ENCODE measurements at places on chromosomes 1 and 21.

DNA sequence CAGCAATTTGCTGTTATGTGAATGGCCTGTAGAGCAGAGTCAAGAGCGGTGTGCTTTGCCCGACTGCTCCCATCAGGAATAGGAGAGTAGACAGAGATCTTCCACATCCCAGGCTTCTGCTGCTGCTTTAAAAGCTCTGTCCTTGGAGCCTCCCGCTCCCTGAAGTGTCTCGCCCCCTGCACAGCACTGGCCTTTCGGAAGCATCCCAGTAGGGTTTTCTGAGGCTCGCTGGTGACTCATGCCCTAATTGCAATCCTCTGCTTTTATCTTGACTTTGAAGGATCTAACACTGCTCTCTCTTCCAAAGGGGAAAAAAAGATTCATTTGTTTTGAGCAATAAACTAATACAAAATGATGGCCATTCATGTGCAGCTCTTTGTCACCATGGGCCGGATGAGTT is 13.3 kb upstream of the CD101 start:
- no peak for DNase-seq

- DNase-seq, result no peak
Observed at GRCh38 chr1:246091477-246091876, 415.6 kb downstream of the SMYD3 start.

GRCh38 chr1:78797108-78797781 is 147.6 kb downstream of the IFI44 start:
- no peak for DNase-seq

DNA sequence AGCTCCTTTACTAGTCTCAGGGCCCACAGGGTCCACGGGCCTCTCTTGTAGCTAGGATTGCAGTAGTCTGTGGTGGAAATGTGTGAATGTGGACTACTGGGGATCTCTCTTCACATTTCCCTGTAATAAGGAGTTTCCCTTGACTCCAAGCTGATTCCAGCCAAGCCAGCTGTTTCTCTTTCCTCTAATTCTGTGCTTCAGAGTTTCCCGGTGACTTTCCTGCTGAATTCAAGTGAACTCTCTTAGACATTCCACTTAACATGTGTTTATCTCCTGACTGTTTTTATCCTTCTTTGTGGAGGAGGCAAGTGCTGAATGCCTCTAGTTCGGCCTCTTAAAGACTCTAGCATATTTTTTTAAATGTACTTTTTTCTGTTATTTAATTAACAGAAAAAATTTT is 354.0 kb upstream of the RGS18 start:
- no peak for DNase-seq

DNA sequence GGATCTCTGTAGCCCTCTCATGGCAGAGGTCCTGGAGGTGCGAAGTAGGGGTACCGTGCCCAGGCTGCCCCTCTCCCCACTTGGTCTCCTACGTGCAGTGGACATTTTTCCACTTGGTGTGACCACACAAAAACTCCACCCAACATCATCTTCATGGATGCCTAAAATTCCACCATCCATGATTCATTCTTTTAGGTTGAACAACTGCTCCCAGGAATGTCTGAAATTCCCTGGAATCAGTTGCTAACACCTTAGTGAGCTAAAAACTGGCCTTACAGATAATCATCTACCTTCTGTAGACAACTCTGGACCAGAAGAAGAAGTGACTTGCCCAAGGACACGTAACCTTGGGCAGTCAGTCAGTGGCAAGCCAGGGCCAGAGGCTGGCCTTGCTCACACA is 32.1 kb upstream of the CLIC4 start:
- no peak for DNase-seq

GRCh38 chr21:26840912-26841311 is 4.3 kb downstream of the ADAMTS1 start:
- no peak for DNase-seq

- DNase-seq, result peak; percentile 47
Observed at GRCh38 chr1:221016751-221017150, 137.5 kb downstream of the HLX start.

GRCh38 chr21:29418813-29419212 is 120.1 kb downstream of the BACH1 start:
- DNase-seq, result peak; percentile 13

- DNase-seq, result no peak
Observed at GRCh38 chr1:97806996-97807520, 113.8 kb downstream of the DPYD start.

DNA sequence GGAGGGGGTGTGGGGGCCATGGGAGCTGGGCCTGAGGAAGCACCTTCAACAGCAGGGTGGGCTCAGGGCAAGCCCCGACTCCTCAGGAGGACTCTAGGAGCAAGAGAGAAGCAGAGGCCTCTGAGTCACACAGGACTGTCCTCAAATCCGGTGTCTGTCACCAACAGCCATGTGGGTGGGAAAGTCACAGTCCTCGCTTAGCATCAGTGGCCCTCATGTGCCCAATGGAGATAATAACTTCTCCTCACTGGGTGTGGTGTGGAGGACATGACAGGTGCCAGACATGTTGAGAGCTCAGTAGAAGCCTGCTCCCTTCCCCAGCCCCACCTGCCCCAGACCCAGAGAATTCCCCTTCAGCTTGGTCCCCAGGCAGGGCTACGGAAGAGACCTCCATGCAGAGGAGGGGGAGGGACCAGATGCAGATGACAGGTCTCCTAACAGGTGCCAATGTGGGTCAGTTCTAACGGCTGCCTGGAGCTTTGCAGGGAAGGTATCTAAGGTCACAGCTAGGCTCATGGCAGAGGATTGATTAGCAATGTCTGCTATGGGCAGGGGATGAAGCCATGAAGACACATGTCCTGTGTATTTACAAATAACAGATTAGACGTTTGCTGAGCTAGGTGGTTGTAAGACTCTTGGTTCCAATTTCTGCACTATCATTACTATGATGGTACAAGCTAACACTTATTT is 30.2 kb downstream of the TTC39A start:
- no peak for DNase-seq

- DNase-seq, result no peak
Observed at GRCh38 chr1:108190686-108191416, 9.3 kb downstream of the SLC25A24 start.

DNA sequence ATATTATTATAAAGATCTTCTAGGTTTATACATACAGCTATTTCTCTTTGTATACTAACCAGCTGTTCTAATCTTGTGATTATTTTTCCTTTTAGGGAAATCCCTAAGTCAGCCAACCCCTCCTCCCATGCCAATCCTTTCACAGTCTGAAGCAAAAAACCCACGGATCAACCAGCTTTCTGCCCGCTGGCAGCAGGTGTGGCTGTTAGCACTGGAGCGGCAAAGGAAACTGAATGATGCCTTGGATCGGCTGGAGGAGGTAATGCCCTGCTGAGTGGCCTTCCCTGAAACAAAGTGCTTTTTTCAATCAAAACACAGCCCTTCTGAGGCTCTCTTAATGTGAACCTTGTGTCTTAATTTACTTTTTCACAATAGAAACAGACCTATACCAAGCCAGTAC is 32.4 kb upstream of the BMP8A start:
- no peak for DNase-seq

GRCh38 chr1:100557606-100557953 is 19.6 kb downstream of the GPR88 start:
- DNase-seq, result no peak

DNA sequence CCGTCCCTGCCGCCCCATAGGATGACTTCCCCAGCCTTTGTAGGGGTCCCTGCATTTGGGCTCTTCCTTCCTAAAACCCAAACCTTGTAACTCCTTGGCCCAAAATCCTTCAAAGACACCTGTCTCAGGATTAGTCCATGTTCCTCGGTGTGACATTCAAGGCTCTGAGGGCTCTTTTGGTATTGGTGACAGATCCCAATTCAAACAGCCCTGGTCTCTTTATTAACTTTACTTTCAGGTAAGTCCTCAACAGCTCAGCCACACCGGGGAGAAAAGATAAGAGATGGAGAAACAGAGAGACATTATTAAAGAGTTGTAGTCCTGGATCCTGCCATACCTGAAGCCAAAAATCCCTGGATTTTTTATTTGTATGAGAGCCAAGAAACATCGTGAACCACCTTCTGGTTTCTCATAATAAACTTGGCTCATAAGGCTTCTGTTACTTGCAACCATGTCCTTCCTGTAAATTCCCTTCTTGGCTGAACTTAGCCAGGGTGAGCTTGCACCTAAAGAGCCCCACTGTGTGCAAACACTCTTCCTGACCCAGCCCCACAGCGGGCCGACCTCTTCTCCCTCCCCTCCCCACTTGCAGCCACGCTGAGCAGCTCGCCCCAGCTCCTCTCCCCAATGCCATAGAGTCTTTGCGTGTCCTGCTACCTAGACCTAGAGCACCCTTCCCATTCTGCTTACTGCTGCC is 7.9 kb upstream of the MATN1 start:
- DNase-seq, result no peak

- no peak for DNase-seq
Observed at GRCh38 chr1:229952670-229953520, 114.1 kb upstream of the GALNT2 start.

DNA sequence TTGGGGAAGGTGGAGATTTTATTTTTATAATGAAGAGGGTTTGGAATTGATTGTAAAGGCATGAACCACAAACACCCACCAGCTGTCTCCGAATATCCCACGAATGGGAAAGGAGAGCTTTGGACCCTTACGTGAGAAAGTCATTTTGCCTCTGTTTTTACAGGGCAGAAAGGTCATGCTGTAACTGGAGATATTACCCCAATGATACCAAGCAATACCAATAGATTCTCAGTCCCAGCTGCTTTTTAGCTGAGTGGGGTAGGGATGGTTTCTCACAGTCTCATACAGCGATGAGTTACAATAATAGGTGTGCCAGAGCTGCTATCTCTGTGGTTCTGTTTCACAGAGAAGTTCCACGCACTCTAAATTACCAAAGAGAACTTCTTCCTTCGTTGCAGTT is 8.8 kb upstream of the F3 start:
- DNase-seq, result no peak

- DNase-seq, result no peak
Observed at GRCh38 chr1:64486193-64486592, 16.3 kb downstream of the CACHD1 start.

DNA sequence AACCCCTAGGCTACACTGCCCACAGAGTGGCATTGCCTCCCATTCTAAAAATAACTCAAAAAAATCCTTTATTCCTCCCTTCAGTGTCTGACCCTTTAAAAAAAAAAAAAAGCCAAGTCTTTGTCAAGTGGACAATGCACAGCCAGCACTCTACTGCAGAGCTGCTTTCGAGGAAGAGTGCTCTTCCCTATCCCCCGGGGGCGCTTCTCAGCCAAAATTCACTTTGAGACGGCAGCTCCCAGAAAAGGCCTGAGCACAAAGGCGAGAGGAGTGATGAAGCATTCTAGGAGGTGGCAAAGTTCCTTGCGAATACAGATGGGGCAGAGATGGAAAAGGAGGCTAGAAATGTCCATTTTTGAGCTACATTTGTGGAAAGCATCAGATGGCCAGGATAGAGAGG is 23.3 kb downstream of the EPHA10 start:
- no peak for DNase-seq

- no peak for DNase-seq
Observed at GRCh38 chr1:67752306-67752705, 67.3 kb downstream of the GADD45A start.

DNA sequence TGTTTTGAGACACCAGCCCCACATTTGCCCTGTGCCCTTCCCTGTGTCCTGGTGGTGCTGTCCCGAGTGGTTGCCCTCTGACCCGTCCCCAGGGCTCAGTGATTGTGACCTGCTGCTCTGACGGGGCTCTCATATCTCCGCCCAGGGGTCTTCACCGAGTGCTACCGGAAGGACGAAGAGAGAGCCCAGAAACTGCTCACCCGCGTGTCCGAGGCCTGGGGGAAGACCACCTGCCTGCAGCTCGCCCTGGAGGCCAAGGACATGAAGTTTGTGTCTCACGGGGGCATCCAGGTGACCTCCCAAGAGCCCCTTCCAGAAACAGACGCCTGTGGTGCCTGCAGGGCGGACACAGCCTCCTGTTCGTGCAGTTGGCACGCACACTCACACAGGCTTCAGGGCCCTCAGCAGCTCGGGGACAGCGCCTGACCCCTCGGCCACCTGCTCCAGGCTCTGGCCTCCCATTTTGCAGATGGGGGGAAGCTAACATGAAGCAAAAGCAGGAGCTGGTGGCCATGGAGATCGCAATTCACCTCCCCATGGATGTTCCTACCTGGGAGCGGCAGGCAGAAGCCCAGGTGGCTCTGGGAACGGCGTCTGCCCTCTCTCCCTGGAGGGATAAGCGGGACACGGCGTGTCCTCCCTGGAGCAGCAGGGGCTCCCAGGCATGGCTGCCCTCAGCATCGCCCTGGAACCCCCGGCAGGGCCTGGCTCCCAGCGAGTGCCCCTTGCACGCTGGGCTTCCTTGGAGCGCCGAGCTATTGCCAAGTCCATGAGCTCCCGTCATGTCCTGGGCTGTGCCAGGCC is 45.9 kb downstream of the TRPM2 start:
- no peak for DNase-seq

GRCh38 chr1:200379432-200379757 is 30.4 kb downstream of the ZNF281 start:
- DNase-seq, result no peak

DNA sequence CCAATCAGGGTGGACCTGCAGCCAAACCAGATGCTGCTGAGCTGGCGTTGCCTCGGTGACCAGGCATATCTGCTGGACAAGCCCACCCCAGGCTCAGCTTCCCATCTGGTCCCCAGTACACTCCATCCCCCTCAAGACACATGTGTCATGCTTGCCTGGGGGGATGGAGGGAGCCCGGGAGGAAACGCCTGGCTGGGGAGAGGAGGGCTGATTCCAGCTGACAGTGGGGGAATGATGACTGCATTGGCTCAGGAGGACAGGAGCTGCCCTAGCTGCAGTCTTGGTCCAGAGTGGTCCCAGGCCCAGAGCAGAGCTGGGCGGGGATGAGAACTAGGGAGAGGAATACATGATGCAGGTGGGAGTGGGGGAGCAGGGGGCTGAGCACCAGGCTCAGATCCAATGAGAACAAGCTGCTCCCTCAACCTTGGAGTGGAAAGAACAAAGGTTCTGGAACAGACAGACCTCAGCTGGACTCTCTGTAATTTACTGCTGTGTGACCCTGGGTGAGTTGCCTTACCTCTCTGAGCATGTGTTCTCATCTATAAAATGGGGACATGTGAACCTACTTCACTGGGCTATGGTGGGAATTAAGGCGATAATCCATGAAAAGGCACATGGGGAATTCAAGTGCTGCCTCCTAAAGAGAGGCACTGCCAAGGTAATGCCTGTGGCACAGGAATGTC is 23.1 kb upstream of the ECE1 start:
- no peak for DNase-seq

- DNase-seq, result no peak
Observed at GRCh38 chr21:46556802-46557201, 48.1 kb downstream of the S100B start.

DNA sequence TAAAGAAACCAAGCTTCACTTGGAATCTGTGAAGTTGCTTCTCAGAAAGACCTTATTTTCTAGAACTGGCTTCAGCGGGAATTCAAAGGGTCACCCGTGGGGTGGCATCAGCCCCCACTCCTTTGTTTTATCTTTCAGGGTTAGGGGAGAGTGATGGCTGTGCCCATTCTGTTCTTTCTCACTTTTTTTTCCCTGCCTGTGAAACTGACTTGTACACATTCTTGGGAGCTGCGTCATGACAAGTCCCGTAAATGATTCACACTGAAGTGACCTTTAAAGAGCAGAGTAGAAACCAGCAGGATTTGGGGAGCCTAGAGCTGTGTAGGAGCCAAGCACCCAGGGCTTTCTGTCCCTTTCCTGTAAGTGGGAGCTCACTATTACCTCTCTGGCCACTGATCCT is 43.8 kb downstream of the SLC44A3 start:
- no peak for DNase-seq

Data from inflammatory macrophage (primary cell).